WTC11 (cell line): ENCODE measurements at places on chromosomes 4 and X. TPM values are rescaled to one million over a fixed set of nuclear protein-coding genes. Genes with fewer than 3 reads are reported as not detected.

LDOC1 gene
- 16.9 to 27.6 TPM (median 25.7 TPM) in 3 replicates for total RNA-seq

NPY1R gene
- 18.0 to 21.5 TPM (median 21.3 TPM) in 3 replicates for total RNA-seq

DNA sequence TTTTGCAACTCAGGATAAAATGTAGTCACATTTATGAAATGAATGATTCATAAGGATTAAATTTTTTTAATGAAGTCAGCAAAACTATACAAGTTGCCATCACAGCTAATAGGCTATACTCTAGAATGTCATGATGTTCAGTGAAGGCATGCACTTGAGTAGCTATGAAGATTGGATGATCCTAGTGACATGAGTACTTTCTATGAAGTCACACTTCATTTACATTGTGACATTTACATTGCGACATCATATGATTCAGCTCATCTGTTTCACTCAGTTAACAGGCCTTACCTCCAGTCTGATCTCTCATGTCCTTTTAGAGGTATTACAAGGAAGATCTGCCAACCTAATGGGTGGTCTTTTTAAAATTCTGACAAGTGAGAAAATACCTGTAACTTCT is 82.7 kb upstream of the FGF13 start:
- no peak overlapping the region for H3K4me3 ChIP-seq
- peaks cover 3% of the 10 kb centered on the region; the same call in 1 of the 2 replicates for H3K27me3 ChIP-seq
- DNase-seq = no peak
- no peaks in the 10 kb centered on the region for H3K36me3 ChIP-seq
- no peak overlapping the region for H3K27ac ChIP-seq
- no peaks in the 10 kb centered on the region for H3K4me1 ChIP-seq

SPANXN3 gene
- not detected in 3 replicates for total RNA-seq

DNA sequence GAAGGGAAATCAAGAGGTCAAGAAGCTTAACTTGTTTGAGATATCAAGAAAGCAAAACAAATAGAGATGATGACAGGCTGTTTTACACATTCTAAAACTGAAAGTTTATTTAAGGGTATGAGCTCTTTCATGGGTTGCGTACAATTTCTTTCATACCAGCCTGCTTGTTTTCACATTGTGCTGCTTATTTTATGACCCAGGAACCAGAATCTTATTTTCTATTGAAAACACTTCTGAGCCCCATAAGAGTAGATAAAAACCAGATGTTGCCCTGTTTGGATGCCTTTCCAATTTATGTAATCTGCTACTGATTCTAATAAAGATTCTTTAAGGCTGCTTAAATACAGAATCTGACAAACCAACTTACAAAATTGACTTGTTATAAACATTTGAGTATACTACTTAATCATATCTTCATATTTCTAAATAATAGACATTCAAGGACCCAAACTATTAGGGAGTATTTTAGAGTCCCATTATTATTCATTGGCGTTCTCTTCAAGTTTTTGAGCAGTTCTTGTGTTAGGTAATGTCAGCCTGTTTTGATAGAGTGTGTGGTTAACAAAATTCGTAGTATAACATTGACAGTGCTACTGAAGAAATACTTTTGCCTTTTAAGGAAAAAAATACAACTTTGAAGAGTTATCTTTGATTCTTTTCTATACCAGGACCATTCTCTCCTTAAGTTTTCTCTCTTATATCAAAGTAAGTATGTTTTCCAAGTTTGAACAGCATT is 74.4 kb downstream of the PDLIM5 start:
- no peaks in the 10 kb centered on the region for H3K36me3 ChIP-seq
- H3K27me3 ChIP-seq = no peaks in the 10 kb centered on the region
- H3K27ac ChIP-seq = no peak overlapping the region
- DNase-seq = no peak

- H3K36me3 ChIP-seq = no peaks in the 10 kb centered on the region
- no peak overlapping the region for H3K4me3 ChIP-seq
- no peak for DNase-seq
- H3K4me1 ChIP-seq = no peaks in the 10 kb centered on the region
- no peaks in the 10 kb centered on the region for H3K27me3 ChIP-seq
- H3K27ac ChIP-seq = no peak overlapping the region
Observed at GRCh38 chr4:36320117-36320896, 38.9 kb downstream of the DTHD1 start.

- H3K27me3 ChIP-seq = no peaks in the 10 kb centered on the region
- DNase-seq = no peak
- H3K4me1 ChIP-seq = no peaks in the 10 kb centered on the region
- no peak overlapping the region for H3K27ac ChIP-seq
- H3K4me3 ChIP-seq = no peak overlapping the region
- H3K36me3 ChIP-seq = no peaks in the 10 kb centered on the region
Observed at GRCh38 chr4:175871774-175872405, 59.8 kb upstream of the GPM6A start.

GRCh38 chr4:110055158-110055768 is 142.6 kb downstream of the EGF start:
- H3K4me1 ChIP-seq = peaks cover 6% of the 10 kb centered on the region; the same call in 1 of the 2 replicates
- no peak overlapping the region for H3K4me3 ChIP-seq
- no peaks in the 10 kb centered on the region for H3K27me3 ChIP-seq
- H3K36me3 ChIP-seq = peaks cover 29% of the 10 kb centered on the region
- DNase-seq = no peak

DNA sequence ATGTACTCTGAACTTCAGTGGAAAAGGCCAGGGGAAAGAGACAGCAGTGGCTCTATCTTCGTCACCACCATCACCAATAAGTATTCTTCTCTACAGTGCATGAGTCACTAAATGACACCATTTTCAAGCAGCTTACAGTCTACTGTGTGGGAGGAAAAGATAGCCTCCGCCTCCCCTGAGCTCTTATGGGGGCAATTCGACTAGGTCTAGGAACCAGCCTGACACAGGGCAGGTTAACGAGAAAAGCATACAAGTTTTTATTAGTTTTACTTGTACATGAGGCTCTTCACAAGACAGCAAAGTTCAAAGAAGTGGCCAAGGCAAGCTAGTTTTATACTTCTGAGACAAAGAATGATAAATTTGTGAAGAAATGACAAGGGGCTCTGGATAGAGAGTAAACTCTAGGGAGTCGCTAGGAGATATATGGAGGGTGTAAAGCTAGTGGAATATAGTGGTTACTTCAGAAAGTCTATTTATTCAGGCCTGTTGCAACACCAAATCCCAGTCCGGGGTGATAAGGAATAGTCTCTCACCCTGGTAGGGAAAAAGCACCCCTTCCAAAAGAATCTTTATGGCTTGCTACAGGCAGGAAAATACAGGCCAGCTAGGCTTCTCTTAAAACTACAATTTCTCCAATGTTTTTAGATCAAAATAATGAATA is 49.7 kb downstream of the SCD5 start:
- H3K27ac ChIP-seq = no peak overlapping the region
- no peak for DNase-seq
- H3K4me1 ChIP-seq = peaks cover 24% of the 10 kb centered on the region

- H3K36me3 ChIP-seq = 0 out of 2 replicates have a peak, but pooled peaks cover 3% of the 10 kb centered on the region
- no peak for DNase-seq
- H3K4me3 ChIP-seq = peak overlapping the region; percentile 12
- peaks cover 29% of the 10 kb centered on the region for H3K4me1 ChIP-seq
Observed at GRCh38 chr4:48954314-48954713, 31.8 kb upstream of the CWH43 start.

DNA sequence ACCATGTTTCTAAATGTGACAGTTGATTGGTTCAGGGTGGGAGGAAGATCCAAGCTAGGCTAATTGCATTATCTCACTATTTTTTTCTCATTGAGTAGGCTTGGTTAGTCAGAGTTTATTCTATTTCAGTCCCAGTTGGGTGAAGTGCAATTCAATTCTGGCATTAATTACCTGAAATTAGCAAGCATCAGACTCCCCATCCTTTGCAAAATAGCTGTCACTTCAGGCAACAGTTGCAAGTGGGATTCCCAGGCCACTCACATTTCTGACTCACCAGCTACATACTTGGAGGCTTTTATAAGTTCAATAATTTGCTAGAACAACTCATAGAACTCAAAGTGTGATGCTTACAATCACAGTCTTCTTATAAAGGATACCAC is 155.8 kb upstream of the HAND2 start:
- no peak overlapping the region for H3K27ac ChIP-seq
- no peaks in the 10 kb centered on the region for H3K36me3 ChIP-seq
- H3K27me3 ChIP-seq = no peaks in the 10 kb centered on the region
- DNase-seq = no peak
- no peaks in the 10 kb centered on the region for H3K4me1 ChIP-seq

DNA sequence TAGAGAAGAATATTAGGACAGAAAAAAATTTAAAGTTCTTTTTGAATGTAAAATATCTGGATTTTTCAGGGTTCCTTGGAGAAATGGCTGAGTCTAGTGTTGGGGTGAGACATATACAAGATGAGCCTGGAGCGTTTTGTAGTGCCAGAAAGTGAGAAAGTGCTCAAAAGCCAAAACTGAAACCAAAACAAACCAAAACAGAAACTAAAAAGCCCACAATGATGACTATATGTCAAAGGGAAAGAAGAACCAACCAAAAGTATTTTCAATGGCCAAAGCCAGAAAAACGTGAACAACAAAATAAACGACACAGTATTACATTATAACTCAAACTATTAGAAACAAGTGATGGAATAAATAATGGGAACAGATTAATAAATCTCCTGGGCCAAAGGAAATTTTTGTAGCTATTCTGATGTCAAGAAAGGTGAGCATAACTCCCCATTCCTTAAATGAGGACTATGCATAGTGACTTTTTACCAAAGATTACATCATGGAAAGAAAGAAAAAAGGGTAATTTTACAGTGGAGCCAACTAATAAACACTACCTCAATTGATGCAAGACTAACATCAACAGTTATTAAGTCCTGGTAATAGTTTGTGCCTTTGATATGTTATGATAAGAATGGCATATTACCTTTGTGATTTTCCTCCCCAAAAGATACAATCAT is 1137.6 kb downstream of the C4orf33 start:
- H3K27ac ChIP-seq = no peak overlapping the region; the same call in 1 of the 2 replicates
- DNase-seq = no peak
- no peak overlapping the region for H3K4me3 ChIP-seq
- H3K36me3 ChIP-seq = no peaks in the 10 kb centered on the region

HS3ST1 gene
- total RNA-seq = 0.41 to 0.52 TPM (median 0.44 TPM) in 3 replicates

GRCh38 chrX:10178866-10179463 is 22.2 kb downstream of the CLCN4 start:
- no peaks in the 10 kb centered on the region for H3K36me3 ChIP-seq
- no peak for DNase-seq
- H3K4me1 ChIP-seq = peaks cover 20% of the 10 kb centered on the region
- no peak overlapping the region for H3K27ac ChIP-seq
